ENCODE measurements at places on chromosomes 4 and X.

DNA sequence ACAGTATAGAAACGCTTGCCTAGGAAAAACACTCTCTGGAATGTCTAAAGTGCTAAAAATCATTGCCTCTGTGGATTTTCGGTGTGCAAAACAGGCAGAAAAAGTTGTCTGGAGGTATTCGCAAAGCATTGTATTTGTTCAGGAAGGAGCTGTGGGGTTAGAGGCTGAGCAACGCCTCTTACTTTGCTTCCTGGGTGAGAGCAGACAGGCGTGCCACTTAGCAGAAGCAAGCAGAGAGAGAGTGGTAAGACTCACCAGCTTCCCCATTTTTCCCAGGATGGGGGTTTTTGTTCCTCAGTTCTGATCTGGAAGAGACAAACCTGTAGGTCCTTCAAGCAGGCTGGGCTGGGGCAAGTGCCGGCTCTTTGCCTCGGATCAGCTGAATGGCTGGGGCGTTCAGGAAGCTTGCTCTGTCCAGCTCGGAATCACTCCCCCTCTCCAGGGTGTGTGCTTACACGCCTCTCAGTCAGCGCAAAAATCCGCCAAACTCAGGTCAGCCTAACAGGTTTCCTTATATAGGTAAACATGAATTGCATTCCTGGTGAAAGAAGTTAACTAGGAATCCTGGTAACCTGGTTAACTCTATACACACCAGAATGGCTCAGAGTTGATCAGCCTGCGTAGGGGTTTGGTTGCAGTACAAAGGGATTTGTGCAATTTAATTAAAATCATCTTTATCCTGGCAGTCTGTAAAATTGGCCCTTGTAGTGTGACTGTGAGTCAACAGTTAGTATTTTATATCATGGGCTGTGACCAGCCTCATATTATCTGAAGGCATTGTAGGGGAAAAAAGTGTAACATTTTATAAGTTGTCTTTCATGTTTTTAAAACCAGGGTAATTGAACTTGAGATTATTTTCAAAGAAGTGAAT lies 213.1 kb upstream of the MID1 start:
- DNase-seq = no peak

- peak; percentile 34 for DNase-seq
These were observed 158.7 kb downstream of the SPRY1 start for GRCh38 chr4:123555233-123555806.

- no peak for DNase-seq
These were observed 184.3 kb downstream of the PPP3CA start for GRCh38 chr4:101162990-101163380.

GRCh38 chr4:99863804-99864203 lies 30.4 kb downstream of the LAMTOR3 start:
- DNase-seq = no peak

GRCh38 chr4:95466791-95467190 lies 82.0 kb downstream of the UNC5C start:
- DNase-seq = no peak

DNA sequence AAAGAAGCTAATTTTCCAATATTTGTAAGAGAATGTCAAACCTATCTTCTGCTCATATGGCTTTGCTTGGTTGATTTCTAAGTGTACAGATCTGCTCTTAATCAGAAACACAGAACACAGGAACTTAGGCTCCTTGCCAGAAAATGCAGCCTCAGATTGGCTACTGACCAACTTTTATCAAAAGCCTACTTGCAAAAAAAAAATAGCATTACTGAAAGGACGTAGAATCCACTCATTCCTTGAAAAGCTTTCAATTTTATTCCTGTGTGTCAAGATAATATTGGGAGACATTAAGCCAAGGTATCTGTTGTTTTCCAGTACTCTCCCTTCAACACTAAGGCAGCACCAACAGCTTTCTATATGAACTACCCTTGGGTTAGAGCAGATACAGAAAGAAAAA lies 127.6 kb upstream of the INTU start:
- DNase-seq = no peak

DNA sequence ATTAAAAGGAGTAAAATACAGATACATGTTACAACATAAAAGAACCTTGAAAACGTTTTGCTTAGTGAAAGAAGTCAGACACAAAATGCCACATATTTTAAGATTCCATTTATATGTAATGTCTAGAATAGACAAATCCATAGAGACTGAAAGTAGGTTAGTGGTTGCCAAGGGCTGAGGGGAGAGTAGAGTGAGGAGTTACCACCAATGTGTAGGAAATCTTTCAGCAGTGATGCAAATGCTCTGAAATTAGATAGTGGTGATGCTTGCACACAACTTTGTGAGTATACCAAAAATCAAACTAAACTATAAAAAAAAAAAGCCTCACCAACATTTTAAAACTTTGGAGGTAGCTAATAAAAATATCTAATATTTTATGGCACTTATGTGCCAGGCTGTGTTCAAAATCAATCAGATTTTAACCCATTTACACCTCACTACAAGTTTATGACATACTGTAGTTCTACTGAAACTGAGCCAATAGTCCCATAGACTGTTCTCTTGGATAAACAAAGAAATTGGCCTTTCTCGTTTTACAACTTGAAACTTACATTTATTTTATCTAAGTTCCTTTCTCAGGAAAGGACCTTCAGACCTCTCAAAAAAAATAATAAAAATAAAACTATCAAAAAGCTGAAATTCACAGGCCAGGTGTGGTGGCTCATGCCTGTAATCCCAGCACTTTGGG lies 29.1 kb upstream of the KLHL8 start:
- DNase-seq = no peak

- no peak for DNase-seq
These were observed 162.7 kb upstream of the GALNTL6 start for GRCh38 chr4:171650543-171650942.

DNA sequence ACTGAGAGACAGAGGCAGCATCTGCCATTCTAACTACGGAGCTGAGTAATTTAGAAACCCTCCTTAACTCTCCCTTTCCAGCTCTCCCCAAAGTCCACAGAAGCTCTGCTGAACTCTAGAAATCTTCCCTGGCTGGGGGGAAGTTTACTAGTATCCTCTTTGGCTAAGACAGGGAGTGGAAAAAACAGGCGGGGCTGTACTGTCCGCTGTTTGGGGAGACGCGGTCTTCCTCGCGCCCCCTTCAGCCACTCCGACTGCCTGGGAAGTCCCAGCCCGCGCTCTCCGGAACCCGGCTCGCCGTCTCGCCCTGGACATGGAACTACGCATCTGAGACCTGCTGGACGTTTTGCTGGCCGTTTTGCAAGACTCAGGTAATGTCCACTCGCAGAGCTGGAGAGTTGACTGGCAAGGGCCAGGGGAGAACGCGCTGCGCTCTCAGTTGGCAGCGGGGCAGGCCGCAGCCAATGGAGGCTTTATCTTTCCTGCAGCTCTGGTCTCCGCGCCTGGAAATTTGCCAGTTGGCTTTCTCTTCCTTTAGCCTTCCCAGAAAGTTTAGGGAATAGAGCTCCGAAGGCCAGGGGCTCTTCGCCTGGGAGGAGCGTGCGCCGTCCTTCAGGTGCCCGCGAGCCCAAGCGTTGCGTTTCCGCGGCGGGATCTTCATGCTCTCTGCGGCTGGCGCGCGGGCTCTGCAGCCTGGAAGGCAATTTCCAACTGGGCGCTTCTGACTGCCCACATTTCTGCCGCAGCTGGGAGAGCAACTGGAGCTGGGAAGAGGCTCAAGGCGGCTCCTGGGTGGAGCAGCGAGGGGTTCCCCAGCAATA lies 892 bp downstream of the IL1RAPL2 start:
- peak; percentile 59 for DNase-seq

DNA sequence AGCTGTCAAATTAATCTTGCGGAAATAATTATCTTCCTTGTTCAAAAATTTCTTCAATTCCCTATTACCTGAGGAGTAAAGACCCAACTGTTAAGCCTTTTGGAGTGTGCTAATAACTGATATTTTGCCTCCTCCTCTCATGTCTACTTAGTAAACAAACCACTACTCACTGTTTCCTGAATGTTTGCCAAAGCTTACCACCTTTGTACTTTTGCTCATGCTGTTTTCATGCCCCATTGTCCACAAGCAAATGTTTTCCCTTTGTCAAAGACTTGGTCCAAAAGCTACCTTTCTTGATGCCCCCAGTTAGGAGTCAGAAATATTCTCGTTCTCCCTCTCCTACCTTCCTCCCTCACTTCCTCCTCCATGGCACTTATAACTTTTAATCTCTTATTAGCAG lies 226.1 kb downstream of the ENOX2 start:
- no peak for DNase-seq

DNA sequence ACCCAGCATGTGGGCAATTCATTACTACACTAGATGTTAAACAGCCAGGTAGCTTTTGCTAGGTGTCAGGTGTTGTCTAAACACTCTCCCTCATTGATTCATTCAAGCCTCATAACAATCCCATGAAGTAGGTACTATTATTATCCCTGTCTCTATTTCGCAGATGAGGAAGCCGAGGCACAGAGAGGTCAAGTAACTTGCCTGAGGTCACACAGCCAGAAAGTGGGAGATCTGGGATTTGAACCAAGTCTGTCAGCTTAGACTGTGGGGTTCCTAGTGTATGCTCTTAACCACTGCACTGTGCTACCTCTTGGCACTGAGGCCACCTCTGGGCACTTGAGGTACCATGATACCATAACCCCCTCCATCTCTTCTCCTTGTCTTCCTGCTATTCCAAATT lies 17.4 kb upstream of the XPNPEP2 start:
- no peak for DNase-seq

DNA sequence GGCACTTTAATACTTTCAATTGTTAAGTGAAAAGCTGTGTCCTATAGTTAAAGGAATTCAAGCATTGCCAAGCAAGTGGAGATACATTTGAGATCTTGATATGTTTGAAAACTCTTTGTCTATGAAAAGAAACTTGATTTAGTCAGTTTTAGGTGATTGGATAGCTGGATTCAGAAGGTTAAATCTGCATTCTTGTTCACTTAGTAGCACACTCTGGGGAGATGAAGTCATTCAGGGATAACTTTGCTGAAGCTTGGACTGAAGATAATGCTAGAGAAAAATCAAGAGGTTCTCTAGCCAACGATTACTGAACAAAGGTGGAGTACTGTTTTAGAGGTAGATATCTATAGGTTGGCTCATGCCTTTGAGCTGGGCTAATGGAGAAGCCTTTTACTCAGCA lies 90.6 kb downstream of the DCAF8L2 start:
- no peak for DNase-seq

GRCh38 chrX:17033225-17033624 lies 86.8 kb downstream of the REPS2 start:
- no peak for DNase-seq

DNA sequence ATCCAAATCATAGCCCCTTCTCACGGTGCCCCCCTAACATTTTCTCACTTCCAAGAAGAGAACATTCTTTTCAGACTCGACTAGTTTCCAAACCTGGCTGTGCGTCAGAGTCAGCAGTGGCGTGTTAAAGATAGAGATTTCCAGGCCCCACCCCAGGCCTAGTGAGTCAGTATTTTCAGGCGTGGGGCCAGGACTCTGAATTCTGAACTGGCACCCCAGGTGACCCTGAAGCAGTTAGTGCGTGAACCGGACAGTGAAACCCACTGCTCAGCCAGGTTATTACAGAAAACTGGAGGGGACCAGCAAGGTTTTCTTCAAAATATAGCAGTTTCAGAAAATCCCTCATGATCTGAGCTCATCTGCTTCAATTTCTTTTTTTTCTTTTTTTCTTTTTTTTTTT lies 35.0 kb upstream of the BCOR start:
- DNase-seq = no peak

- DNase-seq = no peak
These were observed 20.0 kb upstream of the TMPRSS11A start for GRCh38 chr4:67983333-67983732.

GRCh38 chrX:17931855-17932254 lies 70.8 kb upstream of the RAI2 start:
- no peak for DNase-seq

DNA sequence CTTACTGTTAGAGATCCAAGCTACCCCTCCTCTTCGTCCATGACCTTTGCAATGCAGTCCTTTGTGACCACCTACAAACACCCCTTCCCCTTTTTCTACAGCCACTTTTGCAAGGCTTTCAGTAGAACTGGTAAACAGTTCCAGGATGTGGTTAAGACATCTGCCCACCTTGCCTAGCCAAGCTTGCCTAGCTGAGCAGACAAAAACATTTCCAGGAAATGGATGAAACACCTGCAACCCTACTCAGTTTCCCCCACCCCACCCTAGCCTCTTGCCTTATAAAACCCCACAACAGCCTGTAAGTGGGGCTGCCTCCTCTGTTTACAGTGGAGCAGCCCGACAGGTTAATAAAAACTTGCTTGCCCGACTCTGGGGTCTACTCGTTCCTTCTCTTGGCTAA lies 133.8 kb downstream of the ZC4H2 start:
- DNase-seq = no peak

GRCh38 chr4:179666226-179666625 lies 2224.0 kb upstream of the AGA start:
- DNase-seq = no peak

DNA sequence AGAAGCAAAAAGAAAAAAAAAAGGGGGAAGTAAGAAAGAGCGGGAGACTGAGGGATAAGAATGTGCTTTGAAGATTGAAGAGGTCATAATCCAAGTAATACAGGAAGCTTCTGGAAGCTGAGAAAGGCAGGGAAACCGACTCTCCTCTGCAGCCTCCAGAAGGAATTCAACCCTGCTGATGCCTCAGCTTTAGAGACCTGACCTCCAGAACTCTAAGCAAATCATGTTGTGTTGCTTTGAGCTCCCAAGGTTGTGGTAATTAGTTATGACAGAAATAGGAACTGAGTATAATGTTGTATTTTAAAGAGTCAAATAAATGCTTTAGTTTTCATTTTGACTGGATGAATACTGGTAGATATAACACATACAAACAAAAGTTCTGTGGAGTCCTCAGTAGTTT lies 48.0 kb upstream of the FAT1 start:
- no peak for DNase-seq

DNA sequence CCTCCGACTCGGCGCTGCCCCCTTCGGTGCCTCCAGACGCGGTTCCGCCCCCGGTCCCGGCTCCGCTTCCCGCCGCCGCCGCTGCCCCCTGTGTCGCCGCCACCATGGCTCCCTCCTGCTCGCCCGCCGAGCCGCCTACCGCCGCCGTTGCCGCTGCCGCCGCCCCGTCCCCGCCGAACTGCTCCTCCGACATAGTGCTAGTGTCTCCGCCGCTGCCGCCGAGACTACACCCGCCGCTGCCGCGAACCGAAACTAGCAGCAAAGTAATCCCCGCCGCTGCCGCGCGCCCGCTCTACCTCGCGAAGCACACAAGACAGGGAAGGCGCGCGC lies 340 bp downstream of the HNRNPD start:
- peak; percentile 46 for DNase-seq

- no peak for DNase-seq
These were observed 85.4 kb downstream of the GPRIN3 start for GRCh38 chr4:89222170-89222569.

All from NCI-H526 (cell line).